ENCODE measurements at places on chromosomes 7 and 10.

GRCh38 chr10:18533896-18534295, 117.5 kb downstream of the NSUN6 start:
- DNase-seq, result no peak

DNA sequence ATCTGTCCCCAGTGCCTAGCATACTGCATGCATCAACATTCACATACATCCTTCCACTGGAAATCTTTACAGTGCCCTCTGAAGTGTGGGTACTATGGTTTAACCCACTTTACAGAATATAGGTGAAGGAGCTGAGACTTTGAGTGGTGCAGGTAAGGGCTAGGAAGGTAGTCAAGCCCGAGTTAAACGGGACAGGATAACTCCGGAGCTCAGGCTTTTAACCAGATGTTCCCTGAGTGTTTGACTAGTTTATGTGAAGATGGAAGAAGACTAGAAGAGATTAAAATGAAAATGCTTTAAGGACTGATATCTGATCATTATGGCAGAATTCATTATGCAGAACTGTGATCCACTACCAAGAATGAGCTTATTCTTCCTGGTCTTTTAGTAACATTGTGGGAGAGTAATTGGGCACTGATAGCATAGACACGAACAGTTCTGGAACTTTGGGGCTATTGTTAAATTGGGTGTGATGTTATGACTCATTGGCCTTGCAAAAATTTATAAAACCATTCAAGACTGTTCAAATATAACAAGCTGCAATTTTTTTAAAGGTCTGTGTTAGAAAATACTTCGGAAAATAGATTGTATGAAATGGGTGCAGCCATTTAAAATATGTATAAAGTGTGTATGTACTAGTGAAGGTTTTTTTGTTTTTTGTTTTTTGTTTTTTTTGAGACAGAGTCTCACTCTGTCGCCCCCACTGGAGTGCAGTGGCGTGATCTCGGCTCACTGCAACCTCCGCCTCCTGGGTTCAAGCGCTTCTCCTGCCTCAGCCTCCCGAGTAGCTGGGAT, 4.4 kb downstream of the CUL1 start:
- no peak for DNase-seq

DNA sequence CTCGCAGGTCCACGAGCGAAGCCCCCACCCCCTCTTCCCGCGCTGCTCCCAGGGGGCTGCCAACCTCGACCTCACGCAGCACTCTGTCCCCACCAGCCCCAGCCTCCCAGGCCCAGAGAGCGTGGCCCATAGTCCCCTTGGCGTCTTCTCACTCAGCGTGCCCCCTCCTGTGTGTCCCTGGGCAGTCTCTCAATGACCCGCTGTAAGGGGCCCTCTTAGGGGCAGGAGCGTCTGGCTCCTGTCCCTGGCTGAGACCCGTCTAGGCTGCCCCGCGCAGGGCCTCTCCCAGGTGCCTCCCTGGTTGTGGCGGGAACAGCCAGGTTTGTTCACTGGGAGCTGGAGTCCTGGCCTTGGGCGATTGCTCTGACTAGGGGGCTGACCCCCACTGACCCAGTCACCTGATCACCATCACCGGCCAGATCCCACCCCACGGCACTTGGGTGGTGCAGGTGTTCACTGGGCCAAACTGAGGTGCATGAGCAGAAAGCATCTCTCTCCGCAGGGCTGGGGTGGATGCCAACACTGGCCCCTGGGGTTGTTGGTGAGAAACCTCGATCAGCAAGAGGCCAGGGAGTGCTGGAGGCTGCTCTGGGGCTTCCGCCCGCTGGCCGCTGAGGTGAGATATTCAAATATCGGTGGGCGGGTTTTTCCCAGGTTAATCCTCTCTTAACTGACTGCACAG, 12.6 kb upstream of the WDFY4 start:
- no peak for DNase-seq

GRCh38 chr7:128775744-128776474, at the start of gene OPN1SW:
Gene OPN1SW (minus strand): TSS chr7:128775794. CDS start chr7:128775781, 13 bp downstream.
- no peak for DNase-seq

DNA sequence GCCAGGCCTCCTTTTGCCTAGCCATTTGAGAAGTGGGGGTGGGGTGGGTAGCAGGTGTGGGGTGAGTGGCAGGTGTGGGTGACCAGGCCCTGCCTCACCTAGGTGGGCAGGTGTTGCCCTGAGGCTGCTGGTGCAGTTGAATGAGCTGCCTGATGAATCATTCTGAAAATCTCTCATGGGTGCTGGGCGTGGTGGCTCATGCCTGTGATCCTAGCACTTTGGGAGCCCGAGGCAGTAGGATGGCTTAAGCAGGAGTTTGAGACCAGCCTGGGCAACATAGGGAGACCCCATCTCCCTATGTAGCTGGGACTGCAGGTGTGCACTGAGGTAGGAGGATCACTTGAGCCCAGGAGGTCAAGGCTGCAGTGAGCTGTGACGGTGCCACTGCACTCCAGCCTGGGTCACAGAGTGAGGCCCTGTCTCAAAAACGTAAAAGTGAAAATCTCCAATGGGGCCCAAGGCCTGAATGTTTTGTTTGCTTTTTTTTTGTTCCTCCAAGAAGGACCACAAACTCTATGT, 17.7 kb downstream of the TSPAN14 start:
- DNase-seq, result no peak

DNA sequence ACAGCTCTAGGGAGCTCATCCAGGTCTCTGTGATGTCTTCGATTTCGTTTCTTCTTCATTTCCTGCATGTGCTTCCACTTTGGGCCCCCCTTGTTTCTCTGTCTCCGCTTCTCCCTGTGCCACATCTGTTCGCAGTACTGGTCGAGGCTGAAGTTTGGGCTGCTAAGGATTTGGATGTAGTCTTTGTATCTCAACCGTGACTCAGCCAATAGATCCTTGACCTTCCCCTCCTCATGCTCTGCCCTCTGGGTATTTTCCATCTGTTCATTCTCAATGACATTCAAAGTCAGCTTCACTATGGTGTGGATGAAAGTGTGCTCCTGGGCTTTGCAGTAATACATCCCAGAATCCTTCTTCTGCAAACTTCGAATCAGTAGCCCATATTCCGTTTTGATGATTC, 187.4 kb downstream of the SEMA3D start:
- no peak for DNase-seq

GRCh38 chr7:158461824-158462223, 125.8 kb downstream of the PTPRN2 start:
- no peak for DNase-seq

DNA sequence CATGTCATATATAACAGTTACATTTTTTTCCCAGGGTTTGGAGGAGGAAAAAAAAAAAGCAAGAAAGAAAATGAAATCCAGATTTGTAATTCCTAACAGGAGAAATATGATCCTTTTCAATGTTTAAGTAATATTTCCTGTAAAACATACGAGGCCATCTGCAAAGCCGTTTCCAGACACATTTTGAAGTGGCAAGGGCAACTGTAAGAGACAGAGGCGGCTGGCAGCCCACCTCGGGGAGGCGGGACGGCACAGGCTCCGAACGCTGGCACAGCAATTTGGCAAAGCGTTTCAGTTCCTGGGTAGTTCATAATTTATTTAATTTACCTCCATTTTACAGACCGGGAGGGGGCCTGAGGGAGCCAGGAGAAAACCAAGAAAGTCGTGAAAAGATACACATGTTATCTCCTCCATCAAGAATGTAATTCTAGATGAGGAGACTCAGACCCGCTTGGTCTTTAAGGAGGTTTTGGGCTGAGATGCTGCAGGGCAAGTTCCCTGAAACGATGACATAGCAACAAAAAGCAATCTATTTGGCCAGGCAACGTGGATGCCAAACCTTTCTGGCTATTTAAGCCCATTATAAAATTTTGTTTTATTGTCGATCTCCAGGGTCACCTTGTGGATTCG, 448.5 kb upstream of the MKI67 start:
- no peak for DNase-seq

- DNase-seq, result no peak
Measured at GRCh38 chr7:123367484-123368122, 166.8 kb downstream of the IQUB start.

All from stimulated activated CD8-positive, alpha-beta memory T cell treated with anti-CD3 and anti-CD28 coated beads, Interleukin-4, amount 100 ng/mL, for 1 hour (primary cell).